ENCODE measurements at places on chromosomes 16 and 17.

DNA sequence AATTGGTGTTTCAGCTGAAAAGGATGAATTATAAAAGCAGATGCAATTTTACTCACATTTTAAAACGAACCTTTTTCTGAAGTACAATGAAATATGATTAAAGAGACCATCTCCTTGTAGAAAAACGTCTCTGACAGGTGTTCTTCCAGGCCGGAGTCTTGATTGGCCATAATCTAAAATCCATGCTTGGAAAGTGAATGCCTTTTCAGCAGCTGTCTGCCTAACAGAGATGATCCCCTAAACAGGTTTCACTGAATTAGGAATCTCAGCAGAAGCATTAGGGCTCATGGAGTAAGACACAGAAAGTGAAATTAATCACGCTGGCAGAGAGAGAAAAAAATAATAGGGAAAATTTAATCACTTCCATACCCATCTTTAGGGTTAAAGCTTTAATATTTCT, 39.3 kb upstream of the IRX5 start:
- no peak for DNase-seq

DNA sequence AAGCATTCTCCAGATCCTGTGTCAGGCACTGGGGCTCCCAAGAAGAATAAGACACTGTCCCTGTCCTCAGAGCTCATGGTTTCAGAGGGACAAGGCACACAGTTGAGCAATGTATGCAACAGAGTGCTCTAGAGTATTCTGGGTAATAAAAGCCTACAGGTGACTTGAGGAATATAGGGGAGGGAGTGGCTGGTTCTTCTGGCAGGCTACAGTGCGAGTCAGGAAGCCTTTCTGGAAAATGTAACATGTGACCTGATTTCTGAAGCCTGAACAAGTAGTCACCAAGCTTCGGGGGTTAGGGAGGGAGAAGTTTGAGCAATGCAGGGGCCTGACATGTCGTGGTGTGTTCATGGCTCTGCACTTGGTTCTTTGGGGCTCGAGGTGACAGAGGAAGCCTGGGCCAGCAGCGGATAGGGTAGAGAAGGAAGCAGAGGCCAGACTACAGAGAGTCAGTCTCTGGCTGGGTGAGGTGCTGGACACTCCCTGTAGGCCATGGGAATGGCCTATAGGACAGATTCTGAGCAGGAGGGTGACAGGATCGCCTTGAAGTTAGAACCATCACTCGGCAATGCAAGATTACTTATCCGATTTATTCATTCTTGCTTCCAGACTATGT, 16.0 kb upstream of the LRRC75A start:
- DNase-seq, result no peak

DNA sequence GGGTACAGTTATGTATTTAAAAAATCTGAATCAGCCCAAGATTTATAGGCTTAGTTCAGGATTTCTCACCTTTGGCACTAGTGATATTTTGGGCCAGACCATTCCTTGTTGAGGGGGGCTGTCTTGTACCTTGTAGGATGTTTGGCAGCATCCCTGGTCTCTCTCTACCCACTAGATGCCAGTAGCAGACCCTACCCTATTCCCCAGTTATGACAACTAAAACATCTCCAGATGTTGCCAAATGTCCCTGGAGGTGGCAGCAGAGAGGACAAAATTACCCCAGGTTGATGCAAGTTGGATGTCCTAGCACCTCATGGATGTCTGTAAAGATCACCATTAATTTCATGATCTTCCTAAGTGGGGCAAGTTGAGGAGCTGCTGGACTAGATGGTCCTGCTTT, 45.8 kb downstream of the SYT17 start:
- DNase-seq, result no peak

- DNase-seq, result no peak
Measured at GRCh38 chr16:82657239-82657638, 30.5 kb downstream of the CDH13 start.

DNA sequence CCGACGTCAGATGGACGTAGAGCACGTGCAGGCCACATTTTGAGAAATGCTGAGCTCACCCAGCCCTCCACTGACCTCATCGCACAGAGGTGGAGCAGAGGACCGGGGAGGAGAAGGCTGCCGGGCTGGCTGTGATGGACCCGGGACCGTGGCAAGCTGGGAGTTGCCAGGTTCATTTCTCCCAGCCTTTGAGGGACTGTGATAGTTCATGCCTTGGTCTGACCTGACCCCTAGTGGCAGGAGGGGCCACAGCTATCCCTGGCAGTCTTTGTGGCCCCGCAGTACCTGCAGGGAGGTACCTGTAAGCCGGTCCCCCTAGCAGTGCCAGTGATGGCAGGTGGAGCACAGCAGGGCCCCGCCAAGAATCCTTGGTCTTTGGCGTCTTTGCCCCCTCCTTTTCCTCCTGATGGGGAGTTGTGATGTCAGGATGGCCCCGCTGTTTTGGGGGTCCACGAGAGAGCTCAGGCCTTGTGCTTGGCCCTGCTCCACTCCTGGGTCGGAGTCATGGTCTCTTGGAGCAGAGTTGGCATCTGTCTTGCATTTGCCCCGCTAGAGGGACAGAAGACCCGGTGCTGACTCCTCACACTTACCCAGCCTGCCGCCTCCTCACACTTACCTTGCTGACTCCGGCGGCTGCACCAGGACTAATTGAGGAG, 50.4 kb downstream of the OR1D5 start:
- peak; percentile 66 for DNase-seq

GRCh38 chr17:75384751-75385150, 20.7 kb downstream of the GRB2 start:
- no peak for DNase-seq

DNA sequence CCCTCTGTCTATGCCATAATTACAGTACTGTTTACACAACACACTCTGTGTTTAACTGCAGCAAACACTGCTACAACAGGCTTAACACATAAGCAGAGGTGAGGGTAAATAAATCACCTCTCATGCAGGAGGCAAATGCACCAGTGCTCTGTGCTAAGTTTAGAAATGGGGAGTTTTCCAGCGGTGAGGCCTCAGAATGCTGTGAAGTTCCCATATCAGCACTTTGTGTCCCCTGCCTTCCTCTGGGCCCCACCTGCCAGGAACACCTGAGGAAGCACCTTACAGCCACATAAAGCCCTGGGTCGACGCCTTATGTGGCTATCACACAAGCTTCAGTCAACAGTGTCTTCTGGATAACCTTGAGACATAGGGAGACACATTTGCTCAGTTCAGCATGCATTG, 304.5 kb downstream of the HAPSTR1 start:
- no peak for DNase-seq

GRCh38 chr16:17331071-17331607, 139.6 kb downstream of the XYLT1 start:
- no peak for DNase-seq

DNA sequence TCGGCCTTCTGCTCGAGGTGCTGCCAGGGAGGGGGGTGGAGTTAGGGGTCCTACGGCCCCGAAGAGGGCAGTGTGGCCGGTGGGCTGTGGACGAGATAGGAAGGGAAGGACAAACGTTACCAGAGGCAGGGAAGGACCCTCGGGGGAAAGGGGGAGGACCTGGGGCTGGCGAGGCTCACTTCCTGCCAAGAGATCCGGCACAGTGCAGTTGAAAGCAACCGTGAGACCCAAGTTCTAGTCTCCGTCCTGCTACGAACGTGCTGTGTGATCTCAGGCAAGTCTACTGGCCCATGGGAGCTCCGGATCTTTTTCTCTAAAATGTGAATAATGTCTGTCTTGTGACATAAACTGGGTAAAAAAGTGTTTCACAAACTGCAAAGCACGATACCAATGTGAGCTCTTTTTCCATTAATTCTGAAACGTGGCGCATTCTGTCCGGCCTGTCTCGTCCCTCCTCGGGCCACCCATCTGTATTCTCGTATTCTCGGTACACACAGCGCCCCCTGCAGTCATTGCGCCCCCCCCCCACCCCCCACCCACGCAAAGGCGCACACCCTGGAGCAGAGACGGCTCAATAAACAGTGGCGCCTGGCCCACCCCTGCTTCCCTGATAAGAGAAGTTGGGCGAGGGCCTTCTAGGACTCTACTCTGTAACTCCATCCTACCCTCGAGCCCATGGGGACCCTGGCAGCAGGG, 8.8 kb downstream of the CYGB start:
- no peak for DNase-seq

DNA sequence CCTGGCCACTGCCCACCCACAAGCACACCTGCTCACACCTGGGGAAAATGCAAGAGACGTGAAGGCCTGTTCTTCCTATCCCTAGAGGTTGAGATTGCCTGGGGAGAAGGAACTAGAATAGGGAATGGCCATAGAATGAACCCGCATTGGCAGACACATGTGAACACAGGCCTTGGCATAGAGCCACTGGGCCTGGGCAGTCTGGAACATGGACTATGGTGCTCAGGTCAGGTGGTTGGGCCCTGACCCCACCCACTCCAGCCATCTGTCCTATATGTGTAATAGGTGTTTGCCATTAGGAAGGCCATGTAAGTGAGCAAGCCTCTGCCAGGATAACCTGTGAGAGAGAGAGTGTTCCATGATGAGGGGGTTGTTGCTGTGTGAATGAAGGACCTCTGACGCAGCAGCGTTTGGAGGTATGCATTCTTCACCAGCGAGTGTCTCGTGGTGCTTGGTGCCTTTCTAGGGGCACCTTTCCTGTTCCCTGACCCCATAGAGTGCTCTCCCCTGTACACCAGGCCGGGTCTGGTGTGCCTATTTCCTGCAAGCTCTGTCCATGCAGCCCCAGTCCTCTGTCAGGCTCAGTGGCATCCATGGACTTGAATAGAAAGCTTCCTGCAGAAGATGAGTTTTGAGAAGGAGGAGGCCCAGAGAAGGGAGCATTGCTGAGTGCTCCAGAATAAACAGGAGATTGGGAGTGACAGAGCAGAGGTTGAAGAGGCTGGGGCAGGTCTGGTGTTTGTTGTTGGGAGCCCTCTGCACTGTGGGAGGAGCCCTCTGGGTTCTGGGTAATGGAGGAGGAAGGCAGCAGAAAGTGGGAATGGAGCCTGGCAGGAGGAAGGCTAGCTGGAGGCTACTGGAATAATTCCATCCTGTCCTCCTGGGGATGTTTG, 15.6 kb downstream of the CTRL start:
- no peak for DNase-seq

GRCh38 chr17:6366221-6366666, 68.7 kb downstream of the AIPL1 start:
- DNase-seq, result no peak

- DNase-seq, result no peak
Measured at GRCh38 chr17:7293159-7293558, 1.3 kb downstream of the YBX2 start.

GRCh38 chr17:312476-313148, 40.0 kb downstream of the RPH3AL start:
- DNase-seq, result no peak

GRCh38 chr17:75641343-75641742, 8.1 kb downstream of the SMIM5 start:
- DNase-seq, result no peak

DNA sequence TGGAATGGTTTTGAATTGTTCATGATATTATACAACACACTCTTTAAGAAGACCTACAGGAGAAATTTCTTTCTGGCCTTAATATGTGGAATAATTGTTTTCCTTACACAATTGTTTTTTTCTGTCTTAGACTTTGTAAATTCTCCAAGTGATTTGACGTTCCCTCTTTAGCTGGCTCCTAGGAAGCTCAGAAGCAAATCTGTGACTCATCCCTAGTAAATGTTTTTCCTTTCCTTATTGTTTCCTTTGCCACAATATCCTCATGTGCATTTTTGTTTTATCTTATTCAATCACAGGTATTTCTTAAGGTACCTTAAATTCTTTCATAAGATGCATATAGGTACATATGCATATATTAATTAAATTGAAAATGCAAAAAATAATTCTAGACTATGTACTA, 13.5 kb downstream of the KIAA0753 start:
- DNase-seq, result no peak

DNA sequence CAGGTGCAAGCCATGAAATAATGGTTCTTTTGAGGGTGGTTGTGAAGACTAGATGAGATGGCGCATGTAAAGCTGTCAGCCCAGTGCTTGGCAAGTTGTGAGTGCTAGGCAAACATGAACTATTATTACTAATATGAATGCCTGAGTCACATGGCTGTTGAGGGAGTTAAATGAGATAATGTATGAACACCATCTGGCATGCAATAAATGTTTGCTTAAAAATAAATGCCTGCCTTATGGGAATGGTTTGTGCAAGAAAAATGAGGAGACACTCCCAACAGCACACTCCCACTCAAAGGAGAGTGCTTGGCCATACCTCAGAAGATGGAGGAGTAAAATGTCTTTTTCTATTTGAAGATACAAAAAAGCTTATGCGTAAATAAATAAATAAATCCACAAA, 3.6 kb downstream of the MAPK3 start:
- no peak for DNase-seq

- no peak for DNase-seq
Measured at GRCh38 chr17:7114875-7115614, 423 bp upstream of the ASGR2 start.

DNA sequence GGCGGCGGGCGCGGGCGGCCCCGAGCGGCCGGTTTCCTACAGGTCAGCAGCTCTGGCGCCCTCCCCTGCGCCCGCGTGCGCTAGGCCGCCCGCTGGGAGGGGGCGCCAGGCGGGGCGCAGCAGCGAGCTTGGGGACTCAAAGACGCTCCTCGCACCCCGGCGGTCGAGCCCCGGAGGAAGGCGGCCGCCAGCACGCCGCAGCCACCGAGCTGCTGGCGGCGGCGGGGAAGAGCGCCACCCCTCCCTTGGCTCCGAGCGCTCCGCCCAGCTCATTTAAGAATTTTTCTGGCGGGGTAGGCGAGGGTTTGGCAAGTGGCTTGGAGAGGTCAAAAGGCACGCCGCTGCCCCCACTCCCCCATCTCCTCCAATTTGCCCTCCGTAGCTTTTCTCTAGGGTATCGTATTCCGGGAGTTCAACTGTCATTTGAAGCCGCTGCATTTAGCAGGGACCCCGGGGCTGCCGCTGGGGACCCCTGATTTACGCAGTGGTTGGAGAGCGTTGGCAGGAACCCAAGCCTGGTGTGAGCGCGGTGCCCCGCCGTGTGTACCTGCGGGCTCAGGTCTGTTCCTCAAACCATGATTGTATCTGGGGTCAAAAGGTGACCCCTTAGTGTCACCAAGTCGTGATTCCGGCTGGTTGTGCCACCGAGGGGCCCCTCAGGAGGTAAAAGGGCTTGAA, 59.5 kb upstream of the GSE1 start:
- peak; percentile 60 for DNase-seq

GRCh38 chr16:24540602-24541210, 1.3 kb downstream of the RBBP6 start:
- DNase-seq, result peak; percentile 32

DNA sequence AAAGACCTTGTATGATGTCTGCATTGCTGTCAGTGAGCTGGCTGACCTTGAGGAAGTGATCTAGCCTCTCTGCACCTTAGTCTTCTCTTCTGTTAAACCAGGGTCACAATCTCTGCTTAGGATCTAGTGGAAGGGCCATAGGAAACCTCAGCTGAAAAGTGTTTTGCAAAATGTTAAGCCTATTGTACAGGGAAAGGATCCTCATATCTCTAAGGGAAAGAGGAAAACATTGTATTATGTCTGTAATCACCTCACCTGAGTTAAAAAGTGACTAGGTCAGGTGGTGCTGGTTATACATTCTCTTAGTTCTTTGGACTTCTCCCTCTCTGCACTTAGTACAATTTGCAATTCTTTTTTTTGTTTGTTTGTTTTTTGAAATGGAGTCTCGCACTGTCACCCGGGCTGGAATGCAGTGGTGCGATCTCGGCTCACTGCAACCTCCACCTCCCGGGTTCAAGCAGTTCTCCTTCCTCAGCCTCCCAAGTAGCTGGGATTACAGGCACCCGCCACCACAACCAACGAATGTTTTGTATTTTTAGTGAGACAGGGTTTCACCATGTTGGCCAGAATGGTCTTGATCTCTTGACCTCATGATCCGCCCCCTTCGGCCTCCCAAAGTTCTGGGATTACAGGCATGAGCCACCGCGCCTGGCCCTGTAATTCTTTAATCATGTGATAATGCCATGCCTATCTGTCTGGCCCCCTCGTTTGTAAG, 2.0 kb upstream of the SEPHS2 start:
- DNase-seq, result no peak

GRCh38 chr16:81481207-81481821, 36.7 kb downstream of the CMIP start:
- DNase-seq, result no peak
